Activated T-helper 2 cell treated with anti-CD3 and anti-CD28 coated beads, Interferon-gamma antibody, Interleukin-2, Interleukin-4, amounts not matched to agents 10 μg/mL and 5 μg/mL and 100 μg/mL, durations not matched to agents 14 hours and 24 hours and 36 hours (primary cell): ENCODE measurements at places on chromosomes 3 and 15. TPM values are rescaled to one million over a fixed set of nuclear protein-coding genes. Genes with fewer than 3 reads are reported as not detected.

DNA sequence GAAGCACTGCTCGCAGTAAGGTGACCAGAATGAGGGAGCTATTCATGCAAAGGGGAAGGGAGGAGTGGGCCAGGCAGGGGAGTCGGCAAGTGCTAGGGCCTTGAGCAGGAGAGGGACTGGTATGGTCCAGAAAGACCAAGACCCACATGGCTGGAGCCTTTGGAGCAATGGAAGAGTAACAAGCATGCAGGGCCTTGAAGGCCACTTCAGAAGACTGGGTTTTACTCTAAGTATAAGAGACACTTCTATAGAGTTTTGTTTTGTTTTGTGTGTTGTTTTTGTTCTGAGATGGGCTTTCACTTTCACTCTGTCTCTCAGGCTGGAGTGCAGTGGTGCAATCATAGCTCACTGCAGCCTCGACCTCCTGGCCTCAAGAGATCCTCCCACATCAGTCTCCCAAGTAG, 42.0 kb downstream of the BFSP2 start:
- H3K27me3 ChIP-seq, result no peaks in the 10 kb centered on the region
- H3K4me3 ChIP-seq, result peak overlapping the region; percentile 71
- peak overlapping the region; percentile 94 for H3K27ac ChIP-seq
- H3K4me1 ChIP-seq, result peaks cover 39% of the 10 kb centered on the region
- peaks cover 7% of the 10 kb centered on the region for H3K36me3 ChIP-seq
- DNase-seq, result peak; percentile 17

The C3orf85 gene
- total RNA-seq, result not detected in 2 replicates

DNA sequence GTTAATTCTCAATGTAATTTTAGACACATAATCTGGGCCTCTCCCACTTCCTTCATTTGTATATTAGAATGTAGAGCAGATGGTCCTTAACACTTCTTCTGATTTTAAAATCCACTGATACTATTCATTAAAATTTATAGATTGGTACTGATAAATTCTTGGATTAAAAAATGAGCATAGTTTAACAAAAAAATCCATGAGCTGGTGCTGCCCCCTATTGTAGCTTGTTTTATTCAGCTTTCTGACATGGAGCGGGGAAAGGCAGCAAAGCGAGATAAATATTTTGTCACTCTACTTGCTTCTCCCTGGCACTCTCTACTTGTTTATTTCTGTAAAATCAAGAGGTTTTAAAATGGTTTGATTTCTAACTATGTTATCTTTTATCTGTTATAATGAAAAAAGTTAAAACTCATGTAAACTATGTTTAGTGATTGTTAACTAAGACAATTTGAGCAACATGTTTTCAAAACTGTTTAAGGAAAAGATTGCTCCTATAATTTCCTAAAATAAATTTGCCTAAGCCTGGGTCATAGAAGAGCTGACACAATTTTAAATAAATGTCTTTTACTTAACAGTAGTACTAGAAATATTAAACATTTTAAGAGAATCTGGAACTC, 26.5 kb upstream of the PLOD2 start:
- DNase-seq, result no peak
- H3K4me1 ChIP-seq, result no peaks in the 10 kb centered on the region
- no peaks in the 10 kb centered on the region for H3K27me3 ChIP-seq
- no peak overlapping the region for H3K27ac ChIP-seq

- H3K4me3 ChIP-seq, result no peak overlapping the region
- no peaks in the 10 kb centered on the region for H3K4me1 ChIP-seq
- no peak overlapping the region for H3K27ac ChIP-seq
- H3K36me3 ChIP-seq, result no peaks in the 10 kb centered on the region
Observed at GRCh38 chr3:67875858-67876257, 221.4 kb upstream of the SUCLG2 start.

- H3K36me3 ChIP-seq, result no peaks in the 10 kb centered on the region
- H3K27me3 ChIP-seq, result peaks cover 19% of the 10 kb centered on the region
- no peak overlapping the region for H3K27ac ChIP-seq
Observed at GRCh38 chr15:68584756-68585573, 6.2 kb downstream of the CORO2B start.

DNA sequence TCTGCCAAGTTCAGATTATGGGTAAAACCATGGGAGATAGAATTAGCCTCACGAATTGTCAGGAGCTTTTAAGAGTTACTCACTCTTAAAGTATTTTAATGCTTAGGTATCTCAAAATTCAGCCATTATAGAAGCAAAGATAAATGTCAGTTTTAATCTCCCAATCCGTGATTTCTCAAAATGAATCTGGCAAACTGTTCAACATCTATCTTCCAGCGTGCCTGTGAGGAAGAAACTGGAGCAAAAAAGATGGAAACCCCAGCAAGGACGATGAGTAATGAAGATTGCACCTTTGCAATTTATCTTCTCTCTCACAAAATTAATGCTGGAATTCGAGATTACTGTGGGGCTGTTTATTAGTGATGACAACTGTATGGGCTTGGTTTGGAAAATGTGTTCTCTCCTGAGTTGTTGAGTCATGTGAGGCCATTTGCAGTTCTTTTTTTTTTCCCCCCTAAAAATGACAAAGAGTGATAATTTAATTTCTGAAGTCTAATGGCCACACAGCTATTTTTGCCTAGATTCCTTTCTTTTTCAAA, 70.5 kb downstream of the PYDC2 start:
- no peak overlapping the region for H3K4me3 ChIP-seq
- no peaks in the 10 kb centered on the region for H3K36me3 ChIP-seq
- no peak for DNase-seq

DNA sequence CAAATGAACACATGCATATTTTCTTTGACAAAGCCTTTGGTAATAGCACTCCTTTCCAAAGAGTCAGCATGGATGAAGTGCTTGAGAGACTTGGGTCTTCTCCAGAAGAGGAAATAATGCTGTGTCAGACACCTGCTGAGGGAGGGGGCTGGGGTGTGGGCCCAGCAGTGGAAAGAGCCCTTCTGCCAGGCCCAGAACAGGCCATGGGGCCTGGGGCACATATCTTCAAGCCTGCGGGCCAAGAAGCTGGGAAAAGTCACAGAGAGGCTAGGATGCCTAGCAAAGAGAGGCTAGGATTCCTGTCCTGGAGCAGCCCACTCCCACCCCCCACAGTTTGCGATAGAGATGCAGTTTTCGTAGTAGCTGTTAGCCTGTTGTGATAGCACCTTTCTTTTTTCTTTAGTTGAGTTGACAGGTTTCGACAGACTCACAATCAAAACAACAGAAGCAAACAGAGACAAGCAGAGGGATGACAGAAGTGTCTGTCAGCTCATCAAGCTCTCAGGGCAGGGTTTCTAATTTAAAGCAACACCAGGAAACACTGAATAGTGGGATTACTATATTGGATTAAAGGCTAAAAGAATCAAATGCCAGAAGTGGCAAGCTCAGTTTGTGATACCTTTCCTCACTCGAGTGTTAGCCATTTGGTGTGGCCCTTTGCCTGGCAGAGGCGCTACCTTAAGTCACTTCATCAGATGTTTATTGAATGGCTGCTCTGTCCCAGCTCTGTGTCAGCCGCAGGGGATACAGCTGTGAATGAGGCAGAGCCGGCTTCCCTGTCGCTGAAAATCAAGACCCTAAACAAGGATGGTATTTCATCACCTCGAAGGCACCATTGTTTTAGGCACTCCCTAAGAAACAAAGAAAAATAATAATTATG, 19.0 kb downstream of the CMTM7 start:
- no peaks in the 10 kb centered on the region for H3K27me3 ChIP-seq
- peak overlapping the region; percentile 26 for H3K27ac ChIP-seq
- H3K4me1 ChIP-seq, result peaks cover 51% of the 10 kb centered on the region
- H3K4me3 ChIP-seq, result no peak overlapping the region
- DNase-seq, result no peak

The CMC1 gene
- total RNA-seq, result 20.6 and 23.5 TPM in 2 replicates

The CELF6 gene
- total RNA-seq, result 0.16 and 0.30 TPM in 2 replicates

- H3K27me3 ChIP-seq, result no peaks in the 10 kb centered on the region
- no peak overlapping the region for H3K4me3 ChIP-seq
- no peak for DNase-seq
- H3K27ac ChIP-seq, result no peak overlapping the region
Observed at GRCh38 chr3:162117961-162118360, 621.4 kb downstream of the OTOL1 start.

- H3K4me3 ChIP-seq, result no peak overlapping the region
- H3K27me3 ChIP-seq, result peaks cover 5% of the 10 kb centered on the region
- H3K4me1 ChIP-seq, result no peaks in the 10 kb centered on the region
- no peaks in the 10 kb centered on the region for H3K36me3 ChIP-seq
- no peak for DNase-seq
Observed at GRCh38 chr15:81471151-81471550, 97.1 kb upstream of the TMC3 start.

The TTLL3 gene
- total RNA-seq, result 51.0 and 56.5 TPM in 2 replicates

DNA sequence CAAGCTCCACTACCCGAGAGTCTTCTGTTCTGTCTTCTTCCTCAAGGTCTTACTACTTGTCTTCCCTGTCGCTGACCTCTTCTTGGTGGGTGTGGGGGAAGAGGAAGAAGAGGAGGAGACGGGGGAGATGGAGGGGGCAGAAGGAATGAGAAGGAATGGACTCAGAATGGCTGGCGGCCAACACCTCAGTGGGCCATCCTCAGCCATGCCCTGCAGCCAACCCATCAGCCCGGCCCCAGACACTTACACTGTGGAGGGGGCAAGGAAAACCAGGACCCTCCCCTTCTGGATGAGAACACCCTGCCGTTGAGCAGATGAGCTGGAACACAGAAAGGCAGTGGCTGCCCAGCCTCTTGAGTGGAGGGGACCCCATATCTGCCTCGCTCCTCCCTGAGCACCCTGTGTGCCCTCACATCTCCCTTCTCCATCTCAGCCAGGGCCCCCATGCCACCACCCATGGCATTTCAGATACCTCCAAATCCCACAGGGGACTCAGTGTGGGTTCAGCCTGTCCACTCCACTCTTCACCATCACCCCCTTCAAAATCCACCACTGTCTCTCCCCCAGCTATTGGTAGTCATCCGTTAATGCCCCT, 45.5 kb upstream of the PRR23E start:
- H3K27me3 ChIP-seq, result no peaks in the 10 kb centered on the region
- no peaks in the 10 kb centered on the region for H3K36me3 ChIP-seq
- no peak overlapping the region for H3K27ac ChIP-seq
- no peak overlapping the region for H3K4me3 ChIP-seq
- no peaks in the 10 kb centered on the region for H3K4me1 ChIP-seq
- DNase-seq, result no peak

The CCRL2 gene
- 1.2 and 1.6 TPM in 2 replicates for total RNA-seq

DNA sequence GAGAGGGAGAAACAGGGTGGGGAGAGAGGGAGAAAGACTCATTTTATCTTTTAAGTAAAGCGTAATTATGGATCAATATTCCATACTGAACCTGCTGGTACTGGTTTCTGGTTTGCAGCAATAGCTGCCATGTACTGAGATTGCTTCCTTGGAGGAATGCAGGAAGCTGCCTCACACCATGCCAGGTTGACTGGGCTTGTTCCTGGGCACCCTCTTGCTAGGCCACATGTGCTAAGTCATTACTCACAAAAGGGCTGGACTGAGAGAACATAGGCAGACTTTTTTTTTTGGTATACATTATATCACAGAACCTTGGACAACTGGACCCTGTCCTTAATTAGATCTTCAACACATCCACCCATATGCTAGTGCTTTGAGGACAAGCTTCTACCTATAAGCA, 193.4 kb downstream of the ZNF621 start:
- no peaks in the 10 kb centered on the region for H3K4me1 ChIP-seq
- H3K36me3 ChIP-seq, result no peaks in the 10 kb centered on the region
- no peak overlapping the region for H3K27ac ChIP-seq
- no peak for DNase-seq
- peaks cover 10% of the 10 kb centered on the region for H3K27me3 ChIP-seq
- no peak overlapping the region for H3K4me3 ChIP-seq

DNA sequence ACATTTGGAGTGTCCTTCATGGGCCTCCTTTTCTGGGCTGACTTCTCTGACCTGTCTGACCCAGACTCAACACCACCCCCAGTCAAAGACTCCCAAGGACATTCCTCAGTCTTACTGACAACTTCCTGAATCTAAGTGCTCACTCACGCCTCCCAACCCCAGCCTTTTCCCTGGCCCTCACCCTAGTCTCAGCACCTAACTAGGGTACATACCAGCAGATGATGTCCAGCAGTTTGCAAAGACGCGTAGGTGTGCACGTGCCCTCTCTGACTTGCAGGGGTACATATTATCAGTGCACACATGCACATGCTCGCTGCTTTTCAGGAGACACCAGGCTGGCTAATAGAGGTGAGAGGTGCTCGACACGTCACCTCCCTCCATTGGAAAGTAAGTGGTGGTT, 38.7 kb upstream of the SLCO2A1 start:
- no peaks in the 10 kb centered on the region for H3K4me1 ChIP-seq
- DNase-seq, result no peak
- H3K4me3 ChIP-seq, result no peak overlapping the region

DNA sequence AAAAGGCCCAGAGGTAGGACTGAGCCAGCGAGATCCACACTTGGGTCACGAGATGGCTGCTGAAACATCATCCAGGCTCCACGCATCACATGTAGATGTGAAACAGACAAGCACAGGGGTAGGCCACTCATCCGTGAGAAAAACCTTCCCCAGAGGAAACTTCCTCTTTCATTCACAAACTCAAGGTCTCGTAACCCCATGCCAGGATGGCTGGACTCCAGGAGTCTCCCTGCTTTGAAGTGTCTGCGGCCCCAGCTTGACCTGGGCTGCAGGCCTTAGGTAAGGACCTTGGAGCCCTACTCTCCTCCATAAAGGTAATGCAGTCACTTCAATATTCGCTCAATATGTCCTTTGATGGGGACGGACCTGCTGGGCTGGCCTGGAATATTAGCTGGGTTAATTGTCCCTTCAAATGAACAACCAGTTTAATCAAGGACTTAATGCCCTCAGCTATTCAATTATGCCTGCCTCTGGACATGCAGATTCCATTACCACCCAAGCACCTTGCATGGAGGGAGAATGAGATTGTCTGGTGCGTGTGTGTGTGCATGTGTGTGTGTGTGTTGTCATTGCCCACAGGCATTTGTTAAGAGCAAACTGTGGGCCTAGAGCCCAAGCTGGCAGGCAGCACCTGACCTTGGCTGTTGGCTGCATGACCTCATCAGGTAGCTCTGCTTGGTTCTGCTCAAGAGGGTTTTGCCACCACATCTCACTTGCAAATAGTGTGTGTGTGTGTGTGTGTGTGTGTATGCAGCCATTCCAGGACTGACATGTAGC, 186.9 kb upstream of the TLE3 start:
- no peak overlapping the region for H3K4me3 ChIP-seq
- DNase-seq, result no peak
- H3K27ac ChIP-seq, result no peak overlapping the region
- peaks cover 15% of the 10 kb centered on the region for H3K27me3 ChIP-seq
- peaks cover 4% of the 10 kb centered on the region for H3K4me1 ChIP-seq

The LRTM1 gene
- not detected in 2 replicates for total RNA-seq

The PRR20G gene
- not detected in 2 replicates for total RNA-seq

GRCh38 chr3:152416808-152417580, 148.3 kb downstream of the MBNL1 start:
- peaks cover 40% of the 10 kb centered on the region for H3K4me1 ChIP-seq
- no peak for DNase-seq
- H3K27ac ChIP-seq, result peak overlapping the region; percentile 36
- H3K27me3 ChIP-seq, result no peaks in the 10 kb centered on the region
- H3K36me3 ChIP-seq, result peaks cover 72% of the 10 kb centered on the region
- no peak overlapping the region for H3K4me3 ChIP-seq

- no peaks in the 10 kb centered on the region for H3K36me3 ChIP-seq
- DNase-seq, result no peak
- H3K4me1 ChIP-seq, result no peaks in the 10 kb centered on the region
- H3K27me3 ChIP-seq, result no peaks in the 10 kb centered on the region
- no peak overlapping the region for H3K27ac ChIP-seq
- no peak overlapping the region for H3K4me3 ChIP-seq
Observed at GRCh38 chr3:21520106-21520963, 230.7 kb downstream of the ZNF385D start.

The HDGFL3 gene
- 19.1 TPM in 2 replicates for total RNA-seq

- no peak overlapping the region for H3K27ac ChIP-seq
- H3K4me1 ChIP-seq, result peaks cover 4% of the 10 kb centered on the region
- H3K27me3 ChIP-seq, result peaks cover 11% of the 10 kb centered on the region
- H3K4me3 ChIP-seq, result no peak overlapping the region
- no peak for DNase-seq
Observed at GRCh38 chr15:33243393-33243792, 48.9 kb upstream of the FMN1 start.
